ENCODE measurements at places on chromosomes 16 and 17.

DNA sequence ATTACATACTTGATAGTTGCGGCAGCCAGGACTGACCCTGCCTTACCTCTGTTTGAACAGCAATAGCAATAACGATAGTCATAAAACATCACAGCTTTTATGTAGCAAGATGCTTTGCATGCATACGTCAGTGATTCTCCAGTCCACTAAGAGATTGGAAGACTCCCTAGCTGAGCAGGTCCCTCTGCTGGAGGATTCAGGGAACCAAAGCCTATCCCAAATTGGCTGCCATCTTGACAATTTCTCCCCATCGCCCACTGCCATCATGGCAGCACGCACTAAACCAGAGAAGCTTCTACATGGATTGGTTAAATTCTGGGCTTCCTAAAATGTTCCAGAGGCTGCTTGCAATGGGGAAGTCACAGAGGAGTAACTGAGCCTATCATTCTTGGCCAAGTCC lies 360.6 kb upstream of the XYLT1 start:
- no peak for DNase-seq

GRCh38 chr16:29710227-29711219 lies 31.5 kb downstream of the QPRT start:
- peak; percentile 41 for DNase-seq

DNA sequence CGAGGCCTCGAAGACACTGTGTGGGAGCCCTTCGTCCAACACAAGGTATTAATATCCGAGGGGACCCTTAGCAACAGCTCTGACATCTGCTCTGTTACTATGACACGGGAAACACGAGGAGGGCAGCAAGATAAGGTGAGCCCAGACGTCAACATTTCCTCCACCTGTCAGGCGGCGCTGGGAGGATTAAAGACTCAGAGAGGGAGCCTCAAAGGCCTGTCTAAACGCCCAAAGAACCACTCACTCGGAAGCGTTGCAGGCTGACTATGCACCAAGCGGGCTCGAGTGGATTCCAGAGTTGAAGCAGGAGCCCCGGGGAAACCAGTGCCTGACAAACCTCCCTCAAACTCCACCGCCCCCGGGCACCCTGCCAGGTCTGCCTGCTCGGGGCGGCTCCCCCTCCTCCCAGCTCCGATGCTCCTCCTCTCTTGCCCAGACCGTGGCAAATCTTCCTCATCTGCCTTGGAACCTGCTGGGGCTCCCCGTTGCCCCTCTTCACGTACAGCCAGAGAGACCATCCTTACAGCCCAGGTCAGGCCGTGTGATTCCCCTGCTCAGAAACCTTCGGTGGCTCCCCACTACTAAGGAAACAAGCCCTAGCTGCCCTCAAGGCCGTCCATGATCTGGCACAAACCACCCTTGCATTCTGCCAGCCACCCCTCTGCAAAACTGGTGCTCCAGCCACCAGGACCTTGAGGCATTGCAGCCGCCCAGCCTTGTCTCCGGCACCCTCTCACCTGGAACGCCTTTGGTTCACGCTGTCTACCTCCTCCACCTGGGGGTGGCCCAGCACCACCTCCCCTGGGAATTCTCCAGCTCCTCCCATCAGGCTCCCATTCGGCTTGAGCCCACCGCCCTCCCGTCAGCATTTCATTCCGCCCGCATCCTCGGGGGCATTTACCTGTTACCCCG lies 16.2 kb downstream of the RPH3AL start:
- DNase-seq = no peak

DNA sequence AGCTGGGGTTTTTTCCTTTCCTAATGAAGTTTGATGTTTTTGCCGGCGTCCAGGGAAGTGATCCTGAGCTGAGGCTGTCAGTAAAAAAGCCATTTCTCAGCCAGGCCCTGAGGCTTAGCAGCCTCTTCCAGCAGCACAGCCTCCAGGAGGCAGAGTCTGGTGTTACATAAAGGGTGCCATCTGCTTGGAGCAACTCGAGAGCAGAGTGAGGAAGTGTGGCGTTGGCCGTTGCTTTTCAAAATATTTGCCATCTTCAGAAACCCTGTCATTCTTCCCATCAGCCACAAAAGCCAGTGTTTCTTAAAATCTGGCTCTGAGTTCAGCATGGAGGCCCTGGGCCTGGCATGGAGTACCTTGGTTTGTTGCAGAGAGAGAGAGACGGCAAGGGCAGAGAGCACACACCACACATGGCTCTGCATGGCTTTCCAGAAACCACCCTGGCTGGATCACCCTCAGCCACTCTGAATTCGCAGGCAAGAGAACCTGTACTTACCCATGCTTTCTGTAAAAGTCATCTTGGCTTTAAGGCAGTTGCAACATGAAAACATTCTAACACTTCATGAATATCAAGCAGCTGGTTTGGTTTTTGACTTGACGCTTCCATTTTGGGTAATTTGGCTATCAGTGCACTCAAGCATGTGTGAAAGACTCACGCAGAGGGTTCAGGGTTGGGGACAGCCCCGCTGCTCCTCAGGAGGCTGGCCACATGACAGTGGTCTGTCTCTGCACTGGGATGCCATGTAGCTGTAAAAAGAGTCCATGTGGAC lies 21.0 kb downstream of the PMM2 start:
- no peak for DNase-seq

- no peak for DNase-seq
Observed at GRCh38 chr16:66273053-66273452, 93.4 kb upstream of the CDH5 start.

DNA sequence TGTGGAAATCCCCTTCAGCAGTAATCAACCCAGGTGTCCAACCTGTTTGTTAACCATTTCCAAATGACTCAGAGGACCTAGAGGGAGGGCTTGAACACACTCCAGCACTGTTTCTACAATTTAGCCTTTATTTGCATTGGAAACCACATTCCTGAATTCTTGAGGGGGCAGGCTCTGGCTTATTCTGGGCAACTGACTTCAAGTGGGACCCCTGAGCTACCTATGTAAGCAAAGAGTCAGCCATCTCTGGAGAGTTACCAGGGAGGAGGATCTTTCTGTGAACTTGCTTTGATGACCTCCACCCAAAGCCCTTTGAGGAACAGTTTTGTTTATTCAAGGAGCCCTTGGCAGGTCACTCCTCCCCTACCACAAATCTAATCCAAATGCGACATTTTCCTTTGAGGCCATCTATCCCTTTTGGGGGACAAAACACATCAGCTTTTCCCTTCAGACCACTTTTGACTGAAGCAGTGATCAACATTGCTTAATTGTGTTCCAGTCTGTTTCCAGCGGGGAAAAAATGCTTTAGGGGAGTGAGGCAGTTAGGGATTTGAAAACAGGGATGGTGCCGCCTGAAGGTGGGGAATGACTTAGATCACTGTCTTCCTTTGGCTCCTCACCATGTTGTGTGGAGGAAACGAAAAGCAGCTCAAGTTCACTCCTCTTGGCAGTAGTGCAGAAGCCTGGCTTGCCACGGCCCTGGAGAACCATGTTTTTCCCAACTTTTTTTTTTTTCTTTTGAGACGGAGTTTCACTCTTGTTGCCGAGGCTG lies 46.2 kb downstream of the TUBD1 start:
- DNase-seq = no peak

GRCh38 chr16:85347213-85347591 lies 234.9 kb upstream of the CIBAR2 start:
- DNase-seq = no peak

GRCh38 chr16:89478576-89479221 lies 11.7 kb downstream of the ANKRD11 start:
- DNase-seq = no peak

- DNase-seq = no peak
Observed at GRCh38 chr17:17109256-17109655, 67.0 kb downstream of the MPRIP start.

DNA sequence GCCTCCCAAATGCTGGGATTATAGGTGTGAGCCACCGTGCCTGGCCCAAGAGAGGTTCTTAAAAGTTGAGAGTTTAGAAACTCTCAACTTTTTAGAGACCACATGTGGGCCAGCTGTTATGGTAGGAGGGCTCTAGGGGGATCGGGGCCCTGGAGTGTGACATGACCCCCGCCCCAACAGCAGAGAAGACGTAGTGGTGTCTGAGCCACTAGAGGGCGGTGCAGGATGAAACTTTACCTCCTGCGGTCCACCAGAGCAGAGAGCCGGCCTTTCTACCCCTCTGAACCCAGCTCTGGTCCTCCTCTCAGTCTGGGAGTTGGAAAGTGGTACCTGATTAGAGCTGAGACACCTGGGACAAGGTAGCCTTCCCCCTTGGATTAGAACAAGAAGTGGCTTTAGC lies 7.4 kb downstream of the CDK5RAP3 start:
- DNase-seq = peak; percentile 36

DNA sequence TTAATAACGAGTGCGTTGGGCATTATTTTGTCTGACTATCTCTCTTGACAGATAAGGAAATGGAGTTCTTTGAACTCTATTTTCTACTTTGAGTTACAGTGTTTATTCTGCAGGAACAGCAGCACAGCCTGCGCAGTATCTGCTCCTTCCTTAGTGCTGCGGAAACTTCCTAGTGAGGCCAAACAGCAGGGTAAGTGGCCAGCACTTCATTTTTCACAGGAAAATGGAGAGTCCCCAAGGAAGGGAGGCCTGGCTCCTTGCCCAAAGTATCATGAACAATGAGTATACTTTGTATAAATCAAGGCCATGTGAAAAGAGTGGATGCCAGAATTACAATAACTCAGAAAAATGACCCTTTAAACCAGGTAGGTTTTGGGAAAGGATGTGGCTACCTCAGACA lies 140.6 kb downstream of the VPS53 start:
- DNase-seq = peak; percentile 44

DNA sequence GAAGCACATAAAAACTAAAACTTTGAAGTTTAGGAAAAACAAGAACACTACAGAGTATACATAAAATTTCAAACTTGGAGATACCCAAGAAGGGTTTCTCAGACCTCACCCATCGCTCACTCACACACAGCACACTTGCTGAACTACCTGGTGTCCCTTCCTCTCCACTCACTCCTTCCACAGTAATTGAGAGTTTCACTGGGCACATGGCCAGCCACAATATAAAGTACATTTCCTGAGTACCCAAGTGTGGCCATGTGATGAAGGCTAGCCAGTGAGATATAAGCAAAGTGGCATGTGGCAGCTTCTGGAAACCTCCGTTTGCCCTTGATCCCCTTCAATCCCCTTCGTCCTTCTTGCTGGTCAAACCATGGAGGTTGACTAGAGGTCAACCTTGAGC lies 11.9 kb downstream of the TOX3 start:
- DNase-seq = no peak

GRCh38 chr17:8365143-8365542 lies 11.4 kb downstream of the KRABD2 start:
- DNase-seq = no peak

GRCh38 chr17:50213026-50214022 lies 11.9 kb upstream of the COL1A1 start:
- DNase-seq = no peak

DNA sequence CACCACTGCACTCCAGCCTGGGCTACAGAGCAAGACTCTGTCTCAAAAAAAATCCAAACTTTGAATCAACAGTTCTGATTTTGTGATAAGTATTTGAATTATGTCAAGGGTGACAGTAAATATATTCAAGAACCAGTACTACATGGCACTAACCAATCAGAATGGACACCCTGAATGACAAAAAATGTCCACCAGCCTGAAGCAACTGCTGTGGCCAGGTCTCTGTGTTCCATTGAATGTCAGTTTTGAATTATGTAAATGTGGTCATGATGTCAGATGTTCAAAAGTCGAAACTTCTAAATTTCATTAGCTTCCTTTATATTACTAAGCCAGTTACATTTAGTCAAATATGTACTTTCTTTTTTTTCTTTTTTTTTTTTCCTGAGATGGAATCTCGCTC lies 15.4 kb upstream of the ATXN1L start:
- DNase-seq = no peak

- DNase-seq = no peak
Observed at GRCh38 chr17:78248051-78248914, 16.9 kb downstream of the TMEM235 start.

DNA sequence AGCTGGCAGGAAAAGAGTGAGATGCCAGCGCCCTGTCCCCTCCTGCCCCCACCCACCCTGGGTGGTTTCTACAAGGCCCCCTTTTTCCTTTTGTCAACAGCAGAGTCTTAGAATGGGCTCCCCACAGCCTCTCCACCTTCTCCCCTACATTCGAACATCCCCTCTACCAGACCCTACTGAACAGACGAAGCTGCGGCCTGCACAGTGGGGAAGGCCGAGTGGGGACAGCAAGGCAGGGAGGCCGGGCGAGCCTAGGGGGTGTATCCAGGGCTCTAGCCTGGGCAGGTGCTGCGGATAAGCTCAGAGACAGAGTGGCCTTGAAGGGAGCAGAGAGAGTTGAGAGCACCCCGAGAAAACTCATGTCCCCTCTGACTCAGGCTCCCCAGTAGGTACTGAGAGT lies 7.4 kb downstream of the ZACN start:
- no peak for DNase-seq

GRCh38 chr16:29007730-29008593 lies 23.1 kb downstream of the LAT start:
- peak; percentile 6 for DNase-seq

DNA sequence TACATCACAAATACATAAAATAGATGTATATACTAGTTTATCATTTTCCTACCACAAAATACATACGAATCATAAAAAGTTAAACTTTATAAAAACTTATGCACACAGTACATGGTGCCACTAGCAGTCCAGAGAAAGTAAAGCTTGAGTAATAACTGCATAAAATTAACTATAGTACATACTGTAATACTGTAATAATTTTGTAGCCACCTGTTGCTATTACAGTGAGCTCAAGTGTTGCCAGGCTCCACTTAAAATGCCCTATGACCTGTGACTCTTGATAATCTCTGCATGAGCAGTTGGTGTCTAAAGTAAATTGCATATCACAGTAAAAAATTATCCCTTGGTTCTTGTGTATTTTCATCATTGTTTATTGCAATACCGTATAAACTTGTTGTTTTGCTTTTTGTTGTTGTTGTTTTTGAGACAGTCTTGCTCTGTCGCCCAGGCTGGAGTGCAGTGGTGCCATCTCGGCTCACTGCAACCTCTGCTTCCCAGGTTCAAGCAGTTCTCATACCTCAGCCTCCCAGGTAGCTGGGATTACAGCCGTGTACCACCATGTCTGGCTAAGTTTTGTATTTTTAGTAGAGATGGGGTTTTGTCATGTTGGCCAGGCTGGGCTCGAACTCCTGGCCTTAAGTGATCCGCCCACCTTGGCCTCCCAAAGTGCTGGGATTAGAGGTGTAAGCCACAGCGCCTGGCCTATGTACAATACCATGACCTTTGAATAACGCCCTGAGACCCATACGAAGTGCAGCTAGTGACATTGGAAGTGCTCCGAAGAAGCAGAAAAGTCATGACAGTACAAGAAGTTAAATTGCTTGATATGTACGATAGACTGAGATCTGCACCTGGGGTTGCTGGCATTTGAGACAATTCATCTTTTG lies 6.6 kb downstream of the LUC7L3 start:
- DNase-seq = no peak

DNA sequence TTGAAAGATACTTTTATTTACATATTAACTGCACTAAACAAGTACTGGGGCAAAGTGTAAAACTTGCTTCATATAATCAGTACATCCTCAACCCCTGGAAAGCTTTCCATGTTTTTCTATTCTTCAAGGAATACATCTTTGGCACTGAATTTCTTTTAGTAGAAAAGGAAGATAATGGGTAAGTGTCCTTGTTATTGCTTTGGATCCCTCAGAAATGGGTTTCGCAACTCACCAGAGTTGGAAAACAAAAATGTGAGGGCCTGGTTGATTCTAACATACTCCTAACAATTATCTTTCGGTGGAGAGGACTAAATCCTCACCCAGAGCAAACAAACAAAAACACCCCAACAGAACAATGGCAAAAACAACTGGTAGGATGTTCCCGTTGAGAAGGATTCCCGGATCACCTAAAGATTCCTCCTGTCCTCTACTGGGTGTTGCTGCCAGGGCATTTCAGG lies 120.4 kb downstream of the PARN start:
- DNase-seq = no peak

- DNase-seq = peak; percentile 33
Observed at GRCh38 chr17:46266656-46267544, 28.0 kb upstream of the LRRC37A start.
